ENCODE measurements at places on chromosomes 5 and 9. TPM values are rescaled to one million over a fixed set of nuclear protein-coding genes. Genes with fewer than 3 reads are reported as not detected.

Gene PCDHA9
- not detected for total RNA-seq

Gene PCDHB3
- 0.89 TPM for total RNA-seq

Gene UCK1
- total RNA-seq: 24.1 TPM

Gene RGMB
- total RNA-seq: 33.4 TPM

Gene DMGDH
- 1.9 TPM for total RNA-seq

Gene SHOC1
- total RNA-seq: under 0.01 TPM

Gene BSPRY
- not detected for total RNA-seq

Gene SLC1A1
- total RNA-seq: 3.2 TPM

Gene TEK
- 2.3 TPM for total RNA-seq

Gene MGAT4B
- total RNA-seq: 104 TPM

Gene MAP3K1
- total RNA-seq: 3.2 TPM

Gene TAF11L10
- total RNA-seq: not detected

Gene PCDHGB1
- total RNA-seq: 0.35 TPM

Gene NUTM2G
- not detected for total RNA-seq

Gene PAPPA
- 7.3 TPM for total RNA-seq

Gene PCDHGA2
- 1.4 TPM for total RNA-seq

Gene PRR7
- total RNA-seq: 30.3 TPM

Gene PPIC
- 37.5 TPM for total RNA-seq

Gene PJA2
- 51.6 TPM for total RNA-seq

Gene TAF11L13
- not detected for total RNA-seq

Gene ARL14EPL
- total RNA-seq: 0.29 TPM

Gene DELE1
- total RNA-seq: 34.9 TPM

All from myometrial cell (primary cell).